Diencephalon (tissue), 1 donor: ENCODE measurements at places on chromosomes 5 and 9. TPM values are rescaled to one million over a fixed set of nuclear protein-coding genes. Genes with fewer than 3 reads are reported as not detected.

Gene TMEM215
- total RNA-seq: 9.0 TPM

Gene IPPK
- total RNA-seq: 11.1 TPM

Gene NOXA1
- total RNA-seq: 1.6 TPM

Gene PAPPA
- 1.8 TPM for total RNA-seq

Gene NUTM2G
- total RNA-seq: not detected

Gene QRFP
- total RNA-seq: not detected
